GDM1 (cell line): ENCODE measurements at places on chromosomes 5 and 9.

DNA sequence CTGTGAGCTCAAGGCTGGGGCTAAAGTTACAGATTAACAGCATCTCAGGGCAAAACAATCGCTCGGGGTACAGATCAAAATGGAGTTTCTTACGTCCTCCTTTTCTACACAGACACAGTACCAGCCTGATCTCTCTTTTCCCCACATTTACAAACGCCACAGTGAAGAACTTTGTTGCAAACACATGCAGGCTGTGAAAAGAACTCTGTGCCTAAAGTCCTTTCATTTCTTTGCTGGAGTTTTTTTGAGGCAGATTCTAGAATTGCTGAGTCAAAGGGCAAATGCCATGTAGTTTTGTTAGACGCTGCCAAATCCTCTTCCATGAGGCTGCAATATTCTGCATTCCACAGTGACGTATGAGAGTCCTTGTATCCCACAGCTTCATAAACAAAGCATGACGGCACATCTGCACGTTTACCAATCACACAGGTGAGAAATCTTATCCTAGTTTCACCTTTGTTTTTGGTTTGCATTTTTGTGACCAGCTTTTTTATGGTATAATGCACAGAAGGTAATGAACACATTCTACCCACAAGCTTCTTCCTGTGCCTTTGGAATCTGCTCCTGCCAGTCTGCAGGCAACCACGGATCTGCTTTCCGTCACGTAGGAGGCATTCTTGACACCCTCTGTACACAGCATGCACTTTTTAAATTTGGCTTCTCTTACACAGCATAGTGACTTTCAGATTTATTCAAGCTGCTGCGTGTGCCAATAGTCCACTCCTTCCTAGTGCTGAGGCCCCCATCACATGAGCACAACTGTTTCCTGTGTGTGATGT lies 44.6 kb upstream of the LPCAT1 start:
- DNase-seq = no peak

- DNase-seq = no peak
These were observed 24.6 kb upstream of the IFNK start for GRCh38 chr9:27499451-27499850.

- DNase-seq = no peak
These were observed 16.1 kb upstream of the DRD1 start for GRCh38 chr5:175460126-175460525.

- no peak for DNase-seq
These were observed 29.2 kb downstream of the MRPL36 start for GRCh38 chr5:1770443-1770802.

- DNase-seq = no peak
These were observed 4.6 kb downstream of the EPB41L4B start for GRCh38 chr9:109316207-109316640.

GRCh38 chr9:69546265-69546664 lies 125.9 kb downstream of the APBA1 start:
- DNase-seq = no peak

DNA sequence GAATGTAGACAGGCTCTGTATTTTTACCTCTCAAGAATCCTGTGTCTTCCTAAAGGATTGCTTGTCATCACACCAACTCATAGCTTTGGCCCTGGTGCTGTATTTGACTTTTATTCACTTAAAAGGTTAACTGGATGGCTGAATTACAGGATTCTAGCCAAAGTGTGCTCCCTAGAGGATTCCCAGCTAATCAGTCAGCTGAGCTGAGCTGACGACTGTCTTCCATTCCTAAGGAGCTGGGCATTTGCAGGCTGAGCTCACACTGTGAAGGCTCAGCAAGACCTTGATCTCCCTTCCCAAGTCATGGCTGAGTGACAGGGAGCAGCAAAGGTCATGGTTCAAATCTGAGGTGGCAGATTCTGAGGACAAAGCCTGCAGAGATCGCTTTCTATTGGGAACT lies 59.0 kb upstream of the PALM2AKAP2 start:
- no peak for DNase-seq

DNA sequence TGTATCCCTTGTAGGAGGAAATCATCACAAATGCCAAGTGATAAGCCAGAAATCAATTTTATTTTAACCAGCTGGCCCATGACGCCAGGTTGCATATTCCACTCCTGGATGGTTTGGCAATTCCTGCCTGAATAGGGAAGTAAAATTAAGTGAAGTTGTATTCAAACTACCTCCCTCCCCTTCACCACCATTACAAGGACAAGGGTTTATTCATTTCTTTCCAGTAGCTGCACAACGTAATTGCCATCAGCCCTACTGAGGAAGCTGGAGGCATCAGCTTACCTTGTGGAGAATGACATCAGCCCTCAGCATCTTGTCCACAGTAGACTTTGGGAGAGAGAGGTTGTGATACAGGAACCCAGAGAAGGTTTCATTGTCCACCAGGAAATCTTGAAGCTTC lies 66.6 kb downstream of the ABCA1 start:
- DNase-seq = no peak

DNA sequence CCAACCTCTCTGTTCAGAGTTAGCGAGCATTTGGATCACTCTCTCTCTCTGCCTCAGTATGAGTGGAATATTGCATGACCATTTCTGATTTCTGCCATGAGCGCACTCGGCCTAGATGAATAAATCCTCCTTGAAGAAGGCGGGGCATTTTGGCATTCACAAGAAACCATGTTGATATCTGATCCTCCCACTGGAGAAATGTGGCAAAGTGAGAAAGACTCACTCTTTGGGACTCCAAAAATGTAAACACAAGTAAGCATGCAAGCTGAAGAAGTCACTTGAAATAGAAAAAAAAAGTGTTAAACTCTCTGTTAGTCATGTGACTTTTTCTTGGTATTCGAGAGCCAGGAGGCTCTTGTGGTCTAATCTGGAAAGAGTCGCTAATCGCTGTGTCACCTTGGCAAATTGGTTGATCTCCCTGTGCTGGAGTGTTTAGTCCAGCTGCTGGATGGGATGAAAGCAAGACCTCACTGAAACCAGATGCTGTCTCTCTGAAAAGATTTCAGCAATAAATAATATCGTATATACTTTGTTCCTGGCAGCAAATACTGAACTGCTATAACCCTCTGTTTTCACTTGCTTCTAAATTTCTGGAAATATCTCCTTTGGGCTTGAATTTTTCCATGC lies 95.5 kb downstream of the GHR start:
- DNase-seq = no peak

DNA sequence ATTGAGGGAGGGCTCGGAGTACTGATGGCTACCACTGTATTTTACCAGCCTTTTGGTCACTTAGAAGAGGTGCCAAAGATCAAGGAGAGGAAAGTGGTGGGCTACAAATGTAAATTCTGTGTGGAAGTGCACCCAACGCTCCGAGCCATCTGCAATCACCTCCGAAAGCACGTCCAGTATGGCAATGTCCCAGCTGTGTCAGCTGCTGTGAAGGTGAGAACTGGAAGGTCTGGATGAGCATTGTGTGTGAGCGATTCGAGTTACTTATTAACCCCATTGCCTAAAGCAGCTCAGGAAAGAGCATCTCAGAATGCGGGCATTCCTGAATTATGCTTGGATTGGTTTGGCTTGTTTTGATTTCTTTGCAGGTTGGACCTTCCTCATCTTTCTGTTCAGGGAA lies 67.5 kb downstream of the ZNF462 start:
- DNase-seq = no peak

- no peak for DNase-seq
These were observed 112.9 kb downstream of the SLC1A3 start for GRCh38 chr5:36719282-36719681.

DNA sequence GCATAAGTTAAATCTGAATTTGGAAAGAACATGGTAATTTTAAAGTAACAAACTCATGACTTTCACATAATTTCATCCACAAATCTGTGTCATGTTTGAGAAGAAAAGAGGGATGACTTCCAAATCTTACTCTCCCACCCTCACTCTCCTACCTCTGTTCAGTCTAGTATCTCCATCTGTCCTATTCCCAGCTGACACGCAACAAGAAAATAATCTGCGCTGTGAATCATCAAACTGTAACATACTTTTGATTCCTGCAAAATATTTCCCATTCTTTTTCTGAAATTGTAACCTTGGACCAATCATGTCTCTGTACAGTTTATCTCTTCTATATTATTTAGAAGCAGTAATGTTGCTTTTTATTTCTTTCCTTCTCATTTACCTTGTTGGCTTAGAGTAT lies 91.4 kb downstream of the SLC12A2 start:
- no peak for DNase-seq

GRCh38 chr9:111582888-111583287 lies 16.6 kb downstream of the PTGR1 start:
- no peak for DNase-seq

DNA sequence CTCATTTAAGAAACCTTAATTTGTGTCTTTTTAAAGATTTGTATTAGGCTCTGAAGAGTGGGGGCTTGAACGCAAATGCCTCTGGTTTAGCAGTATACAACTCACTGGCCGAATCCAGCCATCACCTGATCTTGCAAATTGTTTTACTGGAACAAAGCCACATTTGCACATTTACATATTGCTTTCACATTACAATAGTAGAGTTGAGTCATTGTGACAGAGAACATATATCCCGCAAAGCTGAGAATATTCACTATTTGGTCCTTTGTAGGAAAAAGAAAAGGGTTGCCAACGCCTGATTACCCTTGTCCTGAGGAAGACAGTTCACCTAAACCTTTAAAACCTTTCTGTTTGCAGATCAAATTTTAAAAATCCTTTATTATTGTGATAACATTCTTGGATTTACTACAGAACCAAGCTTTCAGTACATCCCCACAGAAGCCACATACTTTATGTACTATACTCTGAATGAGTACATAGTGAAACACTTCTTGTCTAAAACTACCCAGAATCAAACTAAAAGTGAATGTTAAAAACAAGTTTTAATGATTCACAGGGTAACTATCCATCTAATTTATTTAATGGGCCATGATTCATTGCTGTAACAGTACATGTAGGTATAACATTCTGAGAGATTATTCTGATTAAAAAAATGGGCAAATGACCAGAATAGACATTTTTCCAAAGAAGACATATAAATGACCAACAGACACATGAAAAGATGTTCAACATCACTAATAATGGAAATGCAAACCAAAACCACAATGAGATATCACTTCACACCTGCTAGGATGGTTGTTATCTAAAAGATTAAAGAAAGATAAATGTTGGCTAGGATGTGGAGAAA lies 161.0 kb downstream of the SLC25A46 start:
- no peak for DNase-seq

- no peak for DNase-seq
These were observed 55.0 kb downstream of the TNPO1 start for GRCh38 chr5:72871366-72872024.

- no peak for DNase-seq
These were observed 10.6 kb upstream of the SLC2A6 start for GRCh38 chr9:133489253-133490190.

- DNase-seq = peak; percentile 63
These were observed 59.3 kb downstream of the OSTF1 start for GRCh38 chr9:75147638-75148037.

- DNase-seq = no peak
These were observed 178.7 kb downstream of the NDUFS4 start for GRCh38 chr5:53739111-53739510.

DNA sequence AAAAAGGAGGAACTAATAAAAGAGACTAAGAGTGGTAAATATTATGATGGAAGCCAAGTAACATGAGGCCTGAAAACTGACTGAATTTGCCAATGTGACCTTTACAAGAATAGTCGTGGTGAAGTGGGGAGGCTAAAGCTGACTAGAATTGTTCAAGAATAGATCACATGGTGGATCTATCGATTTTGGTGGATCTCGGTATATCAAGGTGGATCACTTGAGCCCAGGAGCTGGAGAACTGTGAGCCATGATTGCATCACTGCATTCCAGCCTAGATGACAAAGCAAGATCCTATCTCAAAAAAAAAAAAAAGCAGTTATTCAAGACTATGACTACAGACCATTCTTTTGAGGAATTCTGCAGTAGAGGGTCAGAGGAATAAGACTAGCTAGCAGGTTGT lies 15.1 kb downstream of the ERMP1 start:
- no peak for DNase-seq

- peak; percentile 9 for DNase-seq
These were observed 3.9 kb downstream of the SPARC start for GRCh38 chr5:151682751-151683331.

- no peak for DNase-seq
These were observed 200.7 kb downstream of the PARP8 start for GRCh38 chr5:50867140-50867539.

- DNase-seq = no peak
These were observed 52.5 kb downstream of the SH3GL2 start for GRCh38 chr9:17631396-17631795.

DNA sequence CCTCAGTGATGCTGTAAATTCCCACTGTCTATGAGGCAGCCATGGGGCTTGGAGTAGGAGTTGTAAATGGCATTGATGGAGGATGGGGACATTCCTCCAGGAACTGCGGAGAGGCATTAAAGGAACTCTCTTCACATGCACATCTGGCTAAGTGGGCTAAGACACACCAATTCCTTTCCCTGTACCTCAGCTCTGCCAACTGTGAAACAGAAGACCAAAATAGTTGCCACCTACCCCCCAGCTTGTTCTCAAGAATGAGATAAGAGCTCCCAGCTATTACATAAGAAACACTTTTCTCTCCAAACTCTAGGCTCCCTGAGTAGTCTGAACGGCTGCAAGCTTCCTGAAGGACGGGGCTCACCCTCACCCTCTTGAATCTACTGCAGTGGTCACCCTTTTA lies 144.6 kb upstream of the SLC30A5 start:
- DNase-seq = no peak

DNA sequence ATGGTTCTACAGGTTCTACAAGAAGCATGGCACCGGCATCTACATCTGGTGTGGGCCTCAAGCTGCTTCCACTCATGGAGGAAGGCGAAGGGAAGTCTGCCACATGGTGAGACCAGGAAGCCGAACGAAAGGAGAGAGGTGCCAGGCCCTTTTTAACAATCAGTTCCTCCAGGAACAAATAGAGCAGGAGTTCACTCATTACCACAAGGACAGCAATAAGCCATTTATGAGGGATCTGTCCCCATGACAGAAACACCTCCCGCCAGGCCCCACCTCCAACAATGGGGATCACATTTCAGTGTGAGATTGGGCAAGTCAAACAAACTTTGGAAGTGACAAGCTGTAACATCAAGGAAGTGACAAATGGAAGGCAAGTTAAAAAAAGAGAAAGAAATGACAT lies 95.5 kb upstream of the PTPN3 start:
- DNase-seq = no peak
